ENCODE measurements at places on chromosomes 3 and 15.

DNA sequence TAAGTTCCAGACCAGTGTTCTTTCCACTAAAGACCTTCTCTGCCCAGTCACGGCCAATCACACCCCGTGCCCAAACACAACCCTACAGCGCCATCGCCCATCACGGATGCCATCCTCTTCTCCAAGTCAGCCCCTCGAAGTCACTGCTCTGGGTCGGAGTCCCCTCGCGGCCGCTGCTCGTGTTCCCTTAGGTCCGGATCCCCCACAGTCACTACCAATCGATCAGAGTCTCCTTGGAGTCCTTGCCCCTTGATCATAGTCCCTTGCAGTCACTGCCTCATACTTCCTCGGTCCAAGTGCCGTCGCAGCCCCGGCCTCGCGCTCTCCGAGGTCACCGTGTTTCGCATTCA is 461 bp downstream of the PCYT1A start:
- H3K27me3 ChIP-seq, result no peaks in the 10 kb centered on the region
- H3K36me3 ChIP-seq, result peaks cover 2% of the 10 kb centered on the region

DNA sequence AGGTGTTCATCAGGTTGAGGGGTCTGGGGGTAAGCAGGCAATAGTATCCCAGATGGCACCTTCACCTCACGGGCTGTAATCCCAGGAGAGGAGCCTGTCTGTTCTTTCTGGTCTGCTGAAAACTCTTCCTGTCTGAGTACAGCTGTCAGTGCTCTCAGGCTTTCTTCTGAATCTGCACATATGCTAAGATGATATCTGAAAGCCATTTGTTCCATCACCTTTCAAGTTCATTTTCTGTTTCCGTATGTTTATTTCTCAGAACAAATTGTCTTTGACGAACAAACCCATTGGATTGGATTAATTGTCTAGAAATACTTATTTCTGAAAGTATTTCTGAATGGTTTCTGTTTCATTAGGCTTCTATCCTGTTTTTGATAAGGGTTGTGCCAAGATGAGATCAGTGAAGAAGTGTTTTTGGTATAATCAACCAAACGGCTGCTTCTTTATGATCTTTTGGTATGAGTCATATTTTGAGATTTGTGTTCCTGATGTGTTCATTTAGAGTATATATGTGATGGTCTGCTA is 13.3 kb downstream of the ZNF592 start:
- H3K27ac ChIP-seq, result no peak overlapping the region
- no peak for DNase-seq
- H3K4me3 ChIP-seq, result no peak overlapping the region
- peaks cover 16% of the 10 kb centered on the region for H3K36me3 ChIP-seq
- peaks cover 21% of the 10 kb centered on the region for H3K4me1 ChIP-seq

GRCh38 chr3:14124223-14124614 is 451 bp downstream of the CHCHD4 start:
- peak overlapping the region; percentile 93 for H3K27ac ChIP-seq
- H3K4me1 ChIP-seq, result peaks cover 42% of the 10 kb centered on the region
- DNase-seq, result peak; percentile 72
- no peaks in the 10 kb centered on the region for H3K27me3 ChIP-seq
- H3K36me3 ChIP-seq, result peaks cover 43% of the 10 kb centered on the region

GRCh38 chr3:123769356-123769743 is 114.8 kb downstream of the MYLK start:
- no peaks in the 10 kb centered on the region for H3K27me3 ChIP-seq
- no peak overlapping the region for H3K4me3 ChIP-seq
- H3K36me3 ChIP-seq, result no peaks in the 10 kb centered on the region
- H3K4me1 ChIP-seq, result no peaks in the 10 kb centered on the region
- DNase-seq, result no peak

DNA sequence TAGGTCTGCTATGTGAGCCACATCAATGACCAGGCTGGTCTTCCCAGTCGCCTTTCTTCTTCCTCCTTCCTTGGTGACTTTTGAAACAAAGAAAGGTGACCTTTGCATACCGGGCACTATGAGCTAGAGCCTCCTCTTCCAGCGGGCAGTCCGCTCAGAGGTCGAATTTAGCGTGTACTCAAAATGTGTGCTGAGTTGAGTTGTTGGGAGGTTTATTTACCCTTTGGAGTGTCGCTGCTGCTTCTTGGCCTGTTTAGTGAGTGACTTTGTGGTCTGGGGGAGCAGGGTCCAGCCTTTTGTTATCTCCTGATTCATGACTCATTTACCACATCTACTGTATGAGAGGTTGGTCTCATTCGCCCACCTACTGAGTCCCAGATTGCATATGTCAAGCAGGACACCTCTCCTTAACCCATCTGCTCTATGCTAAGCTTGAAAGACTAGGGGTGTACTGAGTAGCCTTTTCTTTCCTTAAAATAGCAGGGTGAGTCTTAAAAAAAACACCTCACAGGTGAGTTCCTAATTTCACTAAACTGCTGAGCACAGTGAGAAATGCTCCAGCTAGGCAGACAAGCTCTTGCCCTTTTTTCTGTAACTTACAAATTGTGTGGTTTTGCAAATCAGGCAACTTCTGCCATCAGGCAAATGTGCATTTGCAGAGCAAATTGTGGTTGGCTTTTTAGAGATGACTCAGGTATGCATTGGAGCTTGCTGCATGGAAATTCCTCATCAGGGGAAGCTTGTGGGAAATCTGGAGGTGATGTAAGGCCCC is 3.2 kb upstream of the SIAH2 start:
- peak; percentile 43 for DNase-seq
- peaks cover 37% of the 10 kb centered on the region for H3K4me1 ChIP-seq
- H3K27ac ChIP-seq, result peak overlapping the region; percentile 86
- H3K27me3 ChIP-seq, result peaks cover 4% of the 10 kb centered on the region
- H3K36me3 ChIP-seq, result peaks cover 26% of the 10 kb centered on the region
